ENCODE measurements at places on chromosomes 6 and 20.

DNA sequence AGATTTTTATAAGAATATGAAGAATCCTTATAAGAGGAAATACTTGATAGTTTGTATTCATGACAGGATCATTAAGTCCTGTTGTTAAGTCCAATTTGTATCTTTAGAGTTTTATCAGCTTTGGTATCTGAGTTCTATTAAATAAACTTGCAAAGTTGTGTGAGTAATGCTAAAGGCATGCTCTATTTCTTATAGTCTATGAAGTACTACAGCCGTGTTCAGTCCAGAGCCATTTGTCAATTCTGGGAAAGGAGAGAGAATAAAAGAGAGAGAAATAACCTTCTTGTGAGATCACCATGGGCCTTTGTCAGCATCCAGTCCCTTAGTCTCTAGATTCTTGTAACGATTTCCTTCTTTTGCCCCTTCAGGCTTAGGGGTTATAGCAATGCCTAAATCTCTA lies 181.2 kb upstream of the POU3F2 start:
- no peak for DNase-seq

DNA sequence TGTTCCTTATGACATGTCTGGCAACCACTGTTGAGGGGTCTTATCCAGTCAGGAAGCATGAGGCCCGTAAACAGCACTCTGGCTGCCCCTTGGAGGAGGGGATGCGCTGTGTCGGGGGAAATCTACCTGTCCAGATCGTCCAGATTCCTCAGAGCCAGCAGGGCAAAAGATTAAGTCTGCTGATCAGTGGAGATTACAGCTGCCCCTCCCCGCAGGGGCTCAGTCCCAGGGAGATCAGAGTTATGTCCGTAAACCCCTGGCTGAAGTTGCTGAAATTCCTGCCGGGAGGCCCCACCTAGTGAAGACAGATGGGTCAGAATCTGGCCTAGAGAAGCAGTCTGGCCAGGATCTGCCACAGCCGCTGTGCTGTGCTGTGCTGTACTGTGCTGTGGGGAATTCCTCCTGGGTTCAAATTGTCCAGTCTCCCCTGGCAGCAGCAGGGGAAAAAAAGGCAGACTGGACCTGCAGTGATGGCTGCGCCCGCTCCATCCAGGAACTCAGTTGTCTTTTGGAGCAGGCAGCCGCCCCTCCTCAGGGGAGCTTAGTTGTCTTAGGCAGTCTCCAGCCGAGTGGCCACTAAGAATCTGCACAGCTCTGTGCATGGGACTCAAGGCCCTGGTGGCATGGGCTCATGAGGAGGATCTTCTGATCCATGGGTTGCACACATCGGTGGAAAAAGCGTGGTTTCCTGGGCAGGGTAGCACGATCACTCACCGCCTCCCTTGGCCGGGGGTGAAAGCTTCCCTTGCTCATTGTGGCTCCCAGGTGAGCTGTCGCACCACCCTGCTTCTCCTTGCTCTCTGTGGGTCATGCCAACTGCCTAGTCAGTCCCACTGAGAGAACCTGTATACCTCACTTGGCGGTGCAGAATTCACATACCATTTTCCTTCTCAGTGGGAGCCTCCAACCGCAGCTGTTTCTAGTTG lies 1368.8 kb upstream of the ADGRB3 start:
- DNase-seq = no peak

DNA sequence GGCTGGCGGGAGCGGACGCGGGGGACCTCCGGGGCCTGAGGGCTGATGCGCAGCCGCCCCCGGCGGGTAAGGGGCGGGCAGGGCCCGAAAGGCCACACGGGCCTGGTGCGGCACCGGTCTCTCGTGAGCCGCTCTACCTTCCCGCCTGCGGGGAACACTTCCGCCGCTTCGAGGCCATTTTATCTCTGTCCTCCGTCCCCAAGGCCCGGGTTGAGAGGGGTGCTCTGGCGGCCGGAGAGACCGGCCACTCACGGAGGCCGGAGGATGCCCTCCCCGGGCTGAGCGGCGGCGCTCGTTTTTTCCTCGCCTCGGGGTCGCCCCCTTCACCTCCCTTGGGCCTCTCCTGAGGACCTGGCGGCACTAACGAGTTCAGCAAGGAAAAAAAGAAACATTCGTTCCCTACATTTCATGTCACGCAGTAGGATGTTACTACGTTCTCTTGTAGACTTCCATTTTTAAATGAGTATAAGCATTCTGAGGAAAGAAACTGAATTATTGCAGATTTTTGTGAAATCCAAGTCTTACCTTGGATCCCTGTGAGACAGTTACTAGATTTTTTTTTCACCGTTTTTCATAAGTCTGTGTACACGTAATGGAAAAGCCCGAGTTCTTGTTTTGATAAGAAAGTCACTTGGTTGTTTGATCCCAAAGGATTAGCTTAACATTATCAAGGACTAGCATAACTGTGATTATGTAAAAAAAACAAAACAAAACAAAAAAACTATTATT lies 575 bp downstream of the WTAP start:
- no peak for DNase-seq

DNA sequence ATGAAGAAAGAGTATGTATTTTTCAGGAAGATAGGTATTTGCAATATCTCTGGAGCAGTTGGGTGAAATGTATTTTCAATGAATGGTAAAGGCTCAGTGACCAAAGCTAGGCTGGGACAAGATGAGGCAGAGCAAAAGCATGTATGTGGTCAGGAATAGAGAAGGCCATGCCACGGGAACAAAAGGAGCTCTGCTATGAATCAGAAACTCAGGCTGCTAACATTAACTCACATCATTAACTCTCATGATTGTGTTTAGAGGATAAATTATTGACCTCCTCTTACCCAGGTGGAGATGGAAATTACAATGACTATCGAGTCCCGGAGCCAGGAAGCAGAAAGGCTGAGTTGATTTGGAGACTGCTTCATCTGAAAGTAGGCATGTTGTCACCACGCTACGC lies 220.2 kb downstream of the FUT9 start:
- no peak for DNase-seq

DNA sequence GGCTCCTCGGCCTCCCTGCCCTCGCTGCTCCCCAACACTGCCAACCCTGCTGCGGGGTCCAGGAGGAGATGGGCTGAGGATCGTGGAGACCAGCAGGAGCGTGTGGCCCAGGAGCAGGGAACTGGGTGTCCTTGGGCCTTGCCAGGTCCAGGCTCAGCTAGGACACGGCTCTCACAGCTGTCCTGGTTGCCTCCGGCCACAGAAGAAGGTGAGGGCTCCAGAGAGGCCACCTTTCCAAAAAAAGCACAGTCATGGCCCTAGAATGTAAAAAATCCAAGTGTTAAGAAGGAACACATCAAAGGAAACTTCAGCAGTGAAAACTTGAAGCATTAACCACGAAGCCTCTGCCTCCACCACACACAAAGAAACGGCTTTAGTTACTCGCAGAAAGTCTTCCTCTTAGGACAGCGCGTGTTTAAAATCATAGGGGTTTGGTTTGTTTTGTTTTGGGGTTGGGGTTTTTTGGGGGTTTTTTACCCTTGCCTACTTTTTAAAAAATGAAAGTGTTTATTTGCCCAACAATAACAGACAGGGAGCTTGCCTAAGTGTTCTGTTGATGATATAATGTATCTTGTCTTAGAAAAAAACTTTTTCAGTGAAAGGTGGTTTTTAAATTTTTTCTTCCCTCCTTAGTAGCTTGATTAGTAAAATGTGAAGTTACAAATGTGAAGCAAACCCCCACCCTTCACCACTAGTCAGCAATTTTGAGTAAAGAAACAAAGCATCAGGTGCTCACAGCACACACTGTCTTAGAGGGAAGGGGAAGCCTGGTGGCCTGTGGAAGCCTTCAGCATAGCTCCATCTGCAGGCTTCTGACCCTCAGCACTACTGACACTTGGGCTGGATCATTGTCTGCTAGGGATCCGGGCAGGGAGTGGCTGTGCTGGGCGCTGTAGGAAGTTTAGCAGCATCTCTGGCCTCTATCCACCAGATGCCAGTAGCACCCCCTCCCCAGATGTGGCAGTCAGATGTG lies 60.0 kb downstream of the PTPN1 start:
- no peak for DNase-seq

DNA sequence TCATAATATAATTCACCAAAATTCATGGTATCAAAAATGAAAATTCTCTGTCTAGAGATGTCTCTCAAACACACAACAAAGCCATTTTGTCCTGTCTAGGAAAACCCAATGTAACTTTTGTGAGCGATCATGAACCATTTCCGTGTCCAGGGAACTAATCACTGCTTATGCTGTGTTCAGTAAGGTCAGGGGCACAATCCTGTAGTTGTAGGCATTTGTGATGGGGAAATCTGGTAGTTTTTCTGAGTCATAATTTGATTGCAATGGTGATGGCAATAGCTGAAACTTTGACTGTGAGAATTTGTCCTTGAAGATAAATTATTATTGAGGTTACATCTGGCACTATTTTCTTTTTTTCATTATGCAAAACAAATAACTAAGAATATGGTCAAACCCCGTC lies 21.0 kb upstream of the GCLC start:
- no peak for DNase-seq

GRCh38 chr6:73309785-73310502 lies 44.1 kb downstream of the DPPA5 start:
- DNase-seq = no peak

- DNase-seq = no peak
These were observed 215.9 kb upstream of the TCF21 start for GRCh38 chr6:133673056-133673455.

- no peak for DNase-seq
These were observed 3.0 kb upstream of the CCN2 start for GRCh38 chr6:131954059-131954774.

GRCh38 chr20:46512943-46513844 lies at the start of gene ZNF334:
Gene ZNF334 (minus strand): TSS chr20:46513559. CDS start chr20:46512102, 1,457 bp downstream.
- no peak for DNase-seq

GRCh38 chr20:53495398-53496092 lies 98.1 kb downstream of the ZNF217 start:
- no peak for DNase-seq

- no peak for DNase-seq
These were observed 319.8 kb downstream of the FRK start for GRCh38 chr6:115740907-115741306.

GRCh38 chr6:27838945-27839625 lies 73.1 kb downstream of the OR2B2 start:
- no peak for DNase-seq

DNA sequence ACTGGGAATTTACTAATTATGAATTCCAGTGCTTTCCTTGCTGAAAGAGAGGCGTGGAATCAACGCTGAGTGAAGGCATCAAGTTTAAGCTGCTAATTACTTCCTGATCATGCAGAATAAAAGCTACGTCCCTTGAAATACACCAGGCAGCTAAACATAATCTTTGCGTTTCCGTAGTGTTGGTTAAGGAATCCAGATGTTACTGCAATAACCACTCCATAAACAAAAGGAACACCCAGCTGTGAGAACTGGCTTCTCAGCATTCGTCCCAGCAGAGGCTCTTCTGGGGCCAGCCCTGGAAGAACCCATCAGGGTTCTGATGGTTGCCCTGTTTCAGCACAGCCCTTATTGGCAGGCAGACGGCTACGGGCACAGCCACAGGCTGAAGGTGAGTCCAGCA lies 111.4 kb downstream of the CDH26 start:
- no peak for DNase-seq
